SJSA1 (cell line): ENCODE measurements at places on chromosomes 1 and 21. TPM values are rescaled to one million over a fixed set of nuclear protein-coding genes. Genes with fewer than 3 reads are reported as not detected.

DNA sequence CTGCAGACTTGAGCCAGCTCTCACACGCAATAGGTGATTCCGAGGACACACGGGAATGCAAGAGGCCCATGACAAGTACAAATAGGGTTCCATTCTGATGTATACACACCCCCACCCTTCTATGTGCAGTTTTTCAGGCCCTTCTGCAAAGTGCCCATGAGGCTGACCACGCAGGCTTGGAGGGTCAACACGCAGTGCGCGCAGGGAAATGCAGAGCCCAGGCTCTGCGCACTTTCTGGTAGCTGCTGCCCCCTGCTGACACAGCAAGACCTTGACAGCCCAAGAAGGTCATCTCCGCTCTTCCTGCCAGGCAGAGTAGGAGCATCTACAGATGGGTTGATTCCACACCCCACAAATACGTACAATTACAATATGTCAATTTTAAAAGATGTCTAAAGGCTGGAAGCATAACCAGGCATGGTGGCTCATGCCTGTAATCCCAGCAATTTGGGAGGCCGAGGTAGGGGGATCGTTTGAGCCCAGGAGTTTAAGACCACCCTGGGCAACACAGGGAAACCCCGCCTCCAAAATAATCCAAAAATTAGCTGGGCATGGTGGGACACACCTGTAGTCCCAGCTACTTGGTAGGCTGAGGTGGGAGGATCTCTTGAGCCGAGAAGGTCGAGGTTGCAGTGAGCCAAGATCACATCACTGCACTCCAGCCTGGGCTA, 18.5 kb downstream of the SH3BP5L start:
- no peak for DNase-seq

Gene GFI1
- 0.16 TPM in 1 of 2 replicates, not detected in the other for total RNA-seq

Gene NGF
- 1.3 and 6.0 TPM in 2 replicates for total RNA-seq

GRCh38 chr1:54980046-54980527, 341 bp upstream of the TMEM61 start:
- DNase-seq, result no peak

Gene MRPL37
- total RNA-seq, result 133 and 157 TPM in 2 replicates

DNA sequence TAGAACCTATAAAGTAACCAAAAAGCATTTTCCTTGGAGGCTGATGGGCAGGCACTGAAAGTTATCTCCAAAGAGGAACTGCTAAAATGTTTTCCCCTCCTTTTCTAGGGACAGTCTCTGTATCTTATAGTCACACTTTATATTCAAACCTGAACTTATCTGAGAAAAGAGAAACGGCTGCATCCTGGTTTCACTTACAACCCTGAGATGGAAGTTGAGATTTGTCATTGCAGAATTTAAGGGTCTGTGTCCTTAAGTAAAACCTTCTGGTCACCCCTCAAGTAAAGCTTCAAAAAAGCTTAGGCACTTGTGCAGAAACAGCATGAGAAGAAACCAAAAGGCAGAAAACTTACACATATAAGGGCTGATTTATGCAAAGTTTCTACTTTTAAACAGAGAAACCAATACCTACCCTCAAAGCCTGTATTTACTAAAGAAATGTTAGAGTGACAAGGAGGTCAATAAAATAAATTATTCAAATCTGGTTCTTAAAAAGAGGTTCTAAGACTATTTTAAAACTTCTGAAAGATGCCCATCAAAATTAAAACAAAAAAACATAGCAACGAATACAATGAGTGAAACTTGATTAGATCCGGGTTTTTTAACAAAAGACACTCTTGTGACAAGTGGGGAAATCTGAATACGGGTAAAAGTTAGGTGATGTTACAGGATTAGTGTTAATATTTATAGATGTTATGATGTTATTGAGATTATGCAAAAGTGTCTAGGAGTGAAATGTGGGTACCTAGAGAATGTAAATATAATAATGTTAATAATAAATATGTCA, 9.9 kb downstream of the CD58 start:
- DNase-seq, result no peak
